Activated naive CD4-positive, alpha-beta T cell treated with Interleukin-2 at 50 U/mL for 16 hours (primary cell): ENCODE measurements at places on chromosomes 2 and 18.

GRCh38 chr2:451495-451894 is 163.6 kb upstream of the ALKAL2 start:
- no peak for DNase-seq

DNA sequence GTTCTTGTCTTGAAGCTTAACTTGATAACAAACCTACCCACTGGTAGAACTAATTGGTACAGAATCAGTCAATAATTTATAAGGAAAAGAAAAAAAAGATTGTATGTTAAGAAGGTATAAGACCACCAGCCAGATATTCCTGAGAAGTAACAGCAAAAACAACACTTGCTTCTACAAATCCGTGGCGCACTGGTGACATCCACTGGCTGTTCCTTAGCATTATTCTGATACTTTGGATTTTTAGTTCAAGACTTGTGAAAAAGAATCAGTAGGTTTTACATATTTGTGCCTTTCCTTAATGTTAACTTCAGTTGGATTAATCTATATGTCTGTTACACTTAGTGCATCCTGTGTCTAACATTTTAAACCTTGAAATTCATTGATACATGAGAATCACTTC is 141.8 kb downstream of the GRB14 start:
- DNase-seq, result no peak

GRCh38 chr2:197322724-197323720 is 12.4 kb upstream of the ANKRD44 start:
- no peak for DNase-seq

- DNase-seq, result no peak
These were observed 118.2 kb downstream of the ZNF521 start for GRCh38 chr18:25233528-25234321.

DNA sequence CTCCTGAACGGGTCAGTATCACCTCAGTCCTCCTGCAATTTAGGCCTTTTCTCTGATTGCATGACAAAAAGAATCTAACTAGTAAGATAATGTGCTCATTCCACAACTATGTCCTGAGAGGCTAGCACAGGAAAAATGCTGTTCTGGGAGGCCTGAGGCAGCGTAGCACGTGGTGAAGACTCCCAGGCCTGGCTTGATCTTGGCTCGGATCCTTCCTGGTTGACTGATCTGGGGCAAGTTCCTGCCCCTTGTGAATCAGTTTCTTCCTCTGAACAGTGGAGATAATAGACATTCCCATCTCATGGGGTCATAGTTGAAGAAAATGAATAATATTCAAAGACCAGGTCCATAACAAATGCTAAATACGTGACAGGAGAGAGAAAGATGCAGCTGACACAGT is 12.3 kb downstream of the FBLN7 start:
- DNase-seq, result no peak

DNA sequence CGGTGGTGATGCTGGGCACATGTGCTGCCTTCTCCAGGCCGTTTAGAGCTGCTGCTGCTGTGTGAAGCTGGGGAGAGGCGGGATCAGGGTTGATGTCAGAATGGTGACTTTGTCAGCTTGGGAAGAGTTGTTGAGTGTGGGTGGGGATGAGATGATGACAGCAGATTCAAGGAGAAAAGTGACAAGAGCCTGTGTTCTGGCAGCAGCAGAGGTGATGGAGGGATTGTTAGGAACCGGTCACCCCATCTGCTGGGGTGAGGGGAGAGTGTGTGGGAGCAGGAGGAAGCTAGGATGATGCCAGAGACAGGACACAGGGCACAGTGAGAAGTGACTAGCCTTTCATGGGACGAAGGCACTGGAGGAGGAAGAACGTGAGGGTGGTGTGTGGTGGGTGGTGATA is 345.5 kb downstream of the RNF144A start:
- no peak for DNase-seq

- no peak for DNase-seq
These were observed 83.9 kb upstream of the MAPRE2 start for GRCh38 chr18:34957119-34957863.

GRCh38 chr2:127174136-127174535 is 46.0 kb downstream of the CYP27C1 start:
- no peak for DNase-seq

GRCh38 chr2:173705656-173706055 is 259.5 kb downstream of the SP3 start:
- no peak for DNase-seq

DNA sequence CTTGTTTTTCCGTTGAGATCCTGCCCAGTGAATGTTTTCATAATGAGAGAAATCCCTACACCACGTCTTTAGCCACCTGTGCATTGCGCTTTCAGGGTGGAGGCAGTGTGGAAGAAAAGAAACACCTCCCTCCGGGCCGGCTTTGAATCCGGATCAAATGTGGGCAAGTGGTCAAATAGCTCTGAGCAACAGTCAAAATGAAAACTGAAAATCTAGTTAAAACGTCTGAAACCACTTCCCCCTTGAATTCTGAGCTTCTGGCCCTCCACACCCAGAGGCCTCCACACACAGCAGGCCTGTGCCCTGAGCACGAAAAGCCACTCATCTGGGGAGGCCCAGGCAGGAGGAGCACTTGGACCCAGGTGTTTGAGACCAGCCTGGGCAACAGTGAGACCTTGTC is 263.6 kb upstream of the SALL3 start:
- no peak for DNase-seq

- no peak for DNase-seq
These were observed 238.2 kb upstream of the AGAP1 start for GRCh38 chr2:235255693-235256092.

DNA sequence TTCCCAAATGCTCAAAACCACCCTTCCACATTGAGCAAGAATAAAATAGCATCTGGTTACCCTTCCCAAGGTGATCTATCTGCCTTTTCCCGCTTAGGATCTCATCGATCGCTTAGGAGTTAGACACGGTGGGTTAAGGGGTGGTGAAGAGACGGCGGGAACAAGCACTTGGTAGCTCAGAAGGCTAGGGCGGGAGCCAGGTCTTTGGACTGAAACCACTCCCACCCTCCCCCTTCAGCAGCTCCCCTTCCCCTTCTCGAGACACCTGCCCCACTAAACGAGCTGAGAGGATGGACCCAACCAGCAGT is 513 bp downstream of the THOC1 start:
- no peak for DNase-seq

DNA sequence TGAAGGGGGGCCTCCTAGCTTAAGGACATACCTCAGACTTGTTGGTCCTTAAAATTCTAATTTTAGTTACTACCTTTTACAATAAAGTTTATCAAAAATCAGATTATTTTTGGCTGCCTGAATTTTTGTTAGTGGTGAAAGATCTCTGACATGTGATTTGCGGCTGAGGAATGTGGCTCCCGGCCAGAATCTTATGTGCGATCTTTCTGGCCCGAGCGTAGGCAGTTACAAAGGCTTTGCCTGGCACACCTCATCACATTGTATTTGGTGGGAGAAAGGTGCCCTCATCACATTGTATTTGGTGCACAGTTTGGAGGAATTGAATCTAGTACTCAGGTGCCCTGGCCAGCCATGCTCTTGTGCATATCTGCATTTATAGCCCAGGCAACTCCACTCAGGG is 289.1 kb downstream of the GULP1 start:
- DNase-seq, result no peak

GRCh38 chr2:98524168-98524567 is 79.5 kb downstream of the INPP4A start:
- no peak for DNase-seq

GRCh38 chr2:205880048-205880447 is 197.7 kb downstream of the NRP2 start:
- DNase-seq, result no peak

DNA sequence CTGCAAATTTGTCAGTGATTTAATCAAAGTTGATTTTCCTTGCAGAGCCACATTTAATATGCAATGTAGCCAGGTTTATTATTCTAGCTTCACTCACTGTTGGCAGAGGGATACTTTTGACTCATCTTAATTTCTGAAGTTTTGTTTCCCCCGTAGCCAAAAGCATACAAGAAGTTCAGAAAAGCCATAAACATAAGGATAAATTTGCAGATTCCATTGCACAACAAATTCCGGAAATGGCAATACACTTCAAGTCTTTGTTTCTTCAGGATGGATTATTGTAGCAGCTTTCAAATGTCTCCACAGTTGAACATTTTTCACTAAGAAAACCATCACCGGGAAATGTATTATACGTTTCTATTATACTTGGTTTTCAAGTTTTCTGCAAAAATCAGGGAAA is 88.0 kb upstream of the ZCCHC2 start:
- DNase-seq, result no peak

GRCh38 chr2:67836866-67837265 is 225.9 kb downstream of the C1D start:
- no peak for DNase-seq

- no peak for DNase-seq
These were observed 4.4 kb downstream of the DDX18 start for GRCh38 chr2:117818921-117819320.

DNA sequence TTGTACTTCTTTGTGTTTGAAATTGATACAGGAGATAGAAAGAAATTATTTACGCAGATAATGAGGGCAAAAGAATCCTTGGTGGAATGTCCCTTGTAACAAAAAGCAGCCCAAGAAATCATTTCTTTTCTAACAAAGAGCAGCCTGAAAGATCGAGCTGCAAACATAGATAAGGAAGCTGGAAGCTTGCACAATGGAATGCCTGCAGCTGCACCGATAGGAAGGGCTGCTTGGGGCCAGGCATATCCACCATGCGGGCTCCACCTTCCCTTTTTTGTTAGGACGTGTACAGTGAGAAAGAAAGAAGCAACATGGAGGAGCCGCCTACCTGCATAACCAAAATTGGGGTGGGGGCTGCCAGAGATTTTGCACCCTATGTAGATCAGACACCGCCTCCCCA is 568.7 kb downstream of the METTL4 start:
- no peak for DNase-seq

- DNase-seq, result peak; percentile 61
These were observed 6.9 kb upstream of the STAT1 start for GRCh38 chr2:191020742-191021381.

DNA sequence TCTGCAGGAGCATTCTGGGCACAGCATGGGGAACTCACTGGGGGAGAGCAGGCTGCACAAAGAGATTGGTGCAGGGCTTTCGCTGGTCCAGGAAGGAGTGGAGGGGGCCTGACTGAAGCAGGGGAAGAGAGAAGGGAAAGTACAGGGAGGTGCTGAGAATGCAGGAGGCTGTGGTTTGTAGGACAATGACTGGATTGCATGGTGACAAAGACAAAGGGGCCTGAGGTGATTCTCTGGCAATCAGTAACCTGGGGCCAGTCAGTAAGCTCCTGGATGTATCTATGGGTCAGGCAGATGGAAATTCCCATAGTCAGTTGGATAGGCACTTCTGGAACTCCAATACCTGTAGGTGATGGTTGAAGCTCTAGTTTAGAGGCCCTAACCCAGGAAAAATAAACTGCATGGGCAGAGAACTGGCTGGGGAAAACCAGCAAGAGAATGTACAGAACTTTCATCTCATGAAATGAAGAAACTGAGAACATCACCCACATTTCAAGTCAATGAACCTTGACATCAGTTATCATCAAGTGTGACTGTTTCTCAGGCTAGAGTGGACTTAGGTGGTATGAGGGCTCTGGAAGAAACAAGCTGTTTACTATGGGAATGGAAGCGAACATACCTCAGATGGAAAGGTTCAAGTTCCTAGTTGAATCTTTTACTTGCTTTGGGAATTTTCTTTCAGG is 193.2 kb downstream of the TPGS2 start:
- DNase-seq, result no peak

DNA sequence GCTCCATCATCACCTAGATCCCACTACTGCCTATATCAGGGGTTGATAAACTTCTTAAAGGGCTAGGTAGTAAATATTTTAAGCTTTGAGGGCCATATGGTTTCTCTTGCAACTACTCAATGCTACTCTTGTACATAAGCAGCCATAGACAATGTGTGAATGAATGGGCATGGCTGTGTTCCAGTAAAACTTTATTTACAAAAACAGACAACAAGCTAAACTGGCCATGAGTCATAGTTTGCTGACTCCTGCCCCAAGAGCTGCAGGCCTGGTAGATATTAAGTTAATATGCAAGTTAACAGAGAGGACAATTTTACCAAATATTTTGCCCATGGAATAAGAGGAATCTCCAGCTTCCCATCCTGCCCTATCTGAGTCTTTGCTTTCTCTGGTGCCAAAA is 29.8 kb upstream of the MYO3B start:
- DNase-seq, result no peak

GRCh38 chr2:200199005-200199404 is 107.5 kb upstream of the SPATS2L start:
- DNase-seq, result no peak

- peak; percentile 41 for DNase-seq
These were observed 47.2 kb downstream of the CDC42EP3 start for GRCh38 chr2:37623971-37624900.

GRCh38 chr2:166440313-166440712 is 53.7 kb downstream of the SCN7A start:
- no peak for DNase-seq

DNA sequence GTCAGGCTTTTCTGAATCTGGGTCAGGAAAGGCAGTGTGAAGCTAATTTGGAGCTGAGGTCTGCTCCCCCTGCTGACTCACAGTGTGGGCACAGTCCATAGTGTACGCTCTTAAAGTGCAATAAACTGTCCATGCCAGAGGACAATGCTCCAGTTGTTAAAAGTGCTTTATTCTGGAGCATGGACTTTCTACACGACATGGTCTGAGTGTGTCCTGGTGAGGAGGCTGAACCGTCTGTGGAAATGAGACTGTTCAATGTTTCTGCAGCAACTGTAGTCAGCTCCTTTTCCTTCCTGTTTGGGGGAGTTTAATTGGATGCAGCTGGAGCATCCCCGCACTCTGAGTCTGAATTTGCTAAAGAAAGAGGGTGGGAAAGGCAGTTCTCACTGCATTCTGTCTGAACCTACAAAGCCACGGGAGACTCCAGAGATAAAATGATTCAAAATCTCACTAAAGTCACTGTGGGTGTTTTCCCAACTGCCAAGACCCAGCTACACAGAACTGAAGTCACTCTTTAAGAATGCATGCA is 110.2 kb upstream of the TRIB2 start:
- no peak for DNase-seq

GRCh38 chr2:55947752-55948151 is 24.2 kb upstream of the EFEMP1 start:
- no peak for DNase-seq

DNA sequence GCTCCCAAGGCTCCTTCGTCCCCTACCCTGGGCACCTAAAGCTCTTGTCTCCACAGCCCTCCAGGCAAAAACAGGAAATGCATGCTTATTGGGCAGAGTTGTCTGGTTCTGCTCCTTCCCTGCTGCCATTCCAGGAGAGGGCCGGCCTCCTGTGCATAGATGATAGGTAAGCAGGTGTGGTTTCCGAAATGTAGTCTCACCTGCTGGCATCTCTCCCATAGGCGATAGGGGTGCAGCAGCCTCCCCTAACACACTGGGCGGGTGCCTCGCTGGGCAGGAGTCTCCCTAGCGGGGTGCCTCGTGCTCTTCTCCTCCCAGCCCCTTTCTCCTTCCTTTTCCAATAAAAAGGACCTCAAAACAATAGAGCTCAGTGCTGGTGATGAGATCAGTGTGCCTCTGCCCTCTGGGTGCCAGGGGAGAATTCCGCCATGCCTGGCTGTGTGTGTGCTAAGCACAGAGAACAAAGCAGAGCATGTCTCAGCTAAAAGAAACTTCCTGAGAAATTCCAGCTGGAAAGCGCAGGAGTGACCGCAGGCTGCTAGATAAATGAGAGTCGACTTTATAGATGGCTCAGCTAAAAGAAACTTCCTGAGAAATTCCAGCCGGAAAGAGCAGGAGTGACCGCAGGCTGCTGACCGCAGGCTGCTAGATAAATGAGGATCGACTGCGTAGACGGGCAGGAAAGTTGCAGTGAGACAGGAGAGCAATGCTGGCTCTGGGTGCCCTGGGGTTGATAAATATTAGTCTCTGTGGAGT is 11.3 kb upstream of the PXDN start:
- DNase-seq, result no peak

GRCh38 chr2:175976391-175977157 is 25.5 kb downstream of the LNPK start:
- no peak for DNase-seq
